ENCODE measurements at places on chromosomes 2 and 18. TPM values are rescaled to one million over a fixed set of nuclear protein-coding genes. Genes with fewer than 3 reads are reported as not detected.

GRCh38 chr2:20438334-20439192 is 8.3 kb upstream of the RHOB start:
- peaks cover 20% of the 10 kb centered on the region for H3K36me3 ChIP-seq
- peak overlapping the region; percentile 55 for H3K27ac ChIP-seq
- peak overlapping the region; percentile 35 for H3K4me3 ChIP-seq
- peaks cover 18% of the 10 kb centered on the region for H3K4me1 ChIP-seq
- peak; percentile 49 for DNase-seq

DNA sequence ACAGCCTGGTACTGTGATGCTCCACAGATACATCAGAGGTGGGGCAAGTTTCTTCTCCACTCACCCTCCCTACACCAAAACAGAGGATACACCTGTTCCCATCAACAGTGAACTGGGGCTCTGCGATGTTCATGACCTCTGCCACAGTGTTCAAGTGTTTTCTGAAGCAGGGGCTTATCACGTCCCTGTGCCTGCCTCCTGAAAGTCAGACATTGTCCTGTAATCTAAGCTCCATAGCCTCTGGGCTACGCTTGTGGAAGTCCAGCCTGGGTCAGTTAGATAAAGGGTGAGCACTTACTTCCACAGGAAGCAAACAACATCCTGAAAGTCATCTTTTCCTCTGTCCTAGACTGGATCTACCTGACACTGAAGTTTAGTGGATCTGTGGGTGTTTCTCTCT is 20.2 kb upstream of the MRO start:
- no peaks in the 10 kb centered on the region for H3K27me3 ChIP-seq
- H3K4me3 ChIP-seq, result no peak overlapping the region
- no peaks in the 10 kb centered on the region for H3K36me3 ChIP-seq
- H3K27ac ChIP-seq, result no peak overlapping the region
- no peak for DNase-seq

DNA sequence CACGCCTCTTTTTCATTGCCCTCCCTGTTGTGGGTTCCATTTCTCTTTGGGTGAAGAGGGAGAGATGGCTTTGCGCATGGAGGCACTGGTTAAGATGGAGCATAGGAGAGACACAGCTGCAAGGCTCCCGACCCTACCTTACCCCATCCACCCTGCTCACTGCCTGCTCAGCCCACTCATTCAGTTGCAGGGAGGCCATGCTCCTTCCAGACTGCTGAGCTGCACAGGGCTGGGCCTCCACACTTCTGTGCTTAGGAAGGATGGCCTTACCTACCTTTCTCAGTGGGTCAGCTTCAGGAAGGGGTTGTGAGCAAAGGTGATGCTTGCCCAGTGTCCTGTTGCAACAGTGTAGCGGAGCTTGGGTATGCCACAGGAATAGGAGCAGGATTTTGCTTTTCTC is 127.8 kb downstream of the CTIF start:
- peaks cover 34% of the 10 kb centered on the region for H3K4me1 ChIP-seq
- peaks cover 10% of the 10 kb centered on the region for H3K36me3 ChIP-seq
- no peaks in the 10 kb centered on the region for H3K27me3 ChIP-seq
- no peak for DNase-seq

DNA sequence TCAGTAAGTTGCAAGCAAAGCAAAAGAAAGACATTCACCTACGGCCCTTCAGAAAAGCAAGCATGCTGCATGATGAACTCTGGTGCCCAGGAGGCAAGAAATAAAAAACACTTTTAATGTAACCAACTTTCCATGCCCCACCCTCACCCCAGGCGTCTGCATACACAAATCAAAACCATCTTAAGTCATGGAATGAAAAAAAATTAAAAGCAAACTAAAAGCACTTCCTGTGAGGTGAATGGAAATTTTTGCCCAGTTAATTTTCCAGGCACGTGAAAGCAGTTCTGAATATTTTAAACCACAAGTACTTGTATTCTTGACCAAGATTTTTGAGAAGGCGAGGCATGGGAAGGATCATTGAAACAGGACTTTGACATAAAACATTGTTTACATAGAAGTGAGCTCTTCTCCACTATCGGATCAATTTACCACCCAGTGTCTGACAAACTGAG is 2.5 kb upstream of the ICOS start:
- no peak overlapping the region for H3K27ac ChIP-seq
- no peak for DNase-seq
- no peak overlapping the region for H3K4me3 ChIP-seq
- no peaks in the 10 kb centered on the region for H3K4me1 ChIP-seq

DNA sequence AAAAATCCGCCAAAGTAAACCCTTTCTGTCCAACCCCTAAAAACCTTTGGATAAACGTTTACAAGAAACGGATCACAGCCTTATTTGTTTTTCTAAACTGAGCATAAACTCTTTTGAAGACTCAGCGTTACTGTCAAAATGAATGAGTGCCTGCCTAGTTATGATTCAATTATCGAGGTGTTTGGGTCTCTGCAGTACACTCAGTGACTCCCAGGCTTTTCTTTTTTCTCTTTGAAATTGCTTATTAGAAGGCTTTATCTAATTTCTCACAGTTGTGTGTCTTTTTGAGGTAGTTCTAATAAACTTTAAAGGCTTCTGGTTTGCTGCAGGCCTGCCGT is 663 bp downstream of the RHBDD1 start:
- no peaks in the 10 kb centered on the region for H3K27me3 ChIP-seq
- H3K4me1 ChIP-seq, result peaks cover 18% of the 10 kb centered on the region
- DNase-seq, result no peak

- H3K4me1 ChIP-seq, result peaks cover 23% of the 10 kb centered on the region
- H3K27me3 ChIP-seq, result no peaks in the 10 kb centered on the region
- H3K4me3 ChIP-seq, result no peak overlapping the region
- no peak for DNase-seq
- no peaks in the 10 kb centered on the region for H3K36me3 ChIP-seq
- H3K27ac ChIP-seq, result no peak overlapping the region
Observed at GRCh38 chr2:41940745-41941063, 107.1 kb upstream of the PKDCC start.

GRCh38 chr2:205720451-205720902 is 38.2 kb downstream of the NRP2 start:
- H3K36me3 ChIP-seq, result no peaks in the 10 kb centered on the region
- DNase-seq, result no peak
- no peaks in the 10 kb centered on the region for H3K4me1 ChIP-seq
- H3K27me3 ChIP-seq, result no peaks in the 10 kb centered on the region

- no peak overlapping the region for H3K27ac ChIP-seq
- no peaks in the 10 kb centered on the region for H3K36me3 ChIP-seq
- DNase-seq, result no peak
Observed at GRCh38 chr2:159539701-159540100, 76.6 kb downstream of the BAZ2B start.

GRCh38 chr2:11239147-11239546 is 83.9 kb downstream of the SLC66A3 start:
- H3K27me3 ChIP-seq, result no peaks in the 10 kb centered on the region
- no peak overlapping the region for H3K27ac ChIP-seq
- H3K36me3 ChIP-seq, result no peaks in the 10 kb centered on the region
- no peak overlapping the region for H3K4me3 ChIP-seq
- no peak for DNase-seq

GRCh38 chr2:39996653-39997080 is 217.6 kb upstream of the THUMPD2 start:
- no peaks in the 10 kb centered on the region for H3K27me3 ChIP-seq
- H3K4me3 ChIP-seq, result no peak overlapping the region
- peak overlapping the region; percentile 40 for H3K27ac ChIP-seq
- DNase-seq, result peak; percentile 12

- DNase-seq, result no peak
- H3K36me3 ChIP-seq, result peaks cover 20% of the 10 kb centered on the region
- no peak overlapping the region for H3K4me3 ChIP-seq
- H3K4me1 ChIP-seq, result peaks cover 8% of the 10 kb centered on the region
Observed at GRCh38 chr2:74893332-74893731, 59.4 kb downstream of the HK2 start.

DNA sequence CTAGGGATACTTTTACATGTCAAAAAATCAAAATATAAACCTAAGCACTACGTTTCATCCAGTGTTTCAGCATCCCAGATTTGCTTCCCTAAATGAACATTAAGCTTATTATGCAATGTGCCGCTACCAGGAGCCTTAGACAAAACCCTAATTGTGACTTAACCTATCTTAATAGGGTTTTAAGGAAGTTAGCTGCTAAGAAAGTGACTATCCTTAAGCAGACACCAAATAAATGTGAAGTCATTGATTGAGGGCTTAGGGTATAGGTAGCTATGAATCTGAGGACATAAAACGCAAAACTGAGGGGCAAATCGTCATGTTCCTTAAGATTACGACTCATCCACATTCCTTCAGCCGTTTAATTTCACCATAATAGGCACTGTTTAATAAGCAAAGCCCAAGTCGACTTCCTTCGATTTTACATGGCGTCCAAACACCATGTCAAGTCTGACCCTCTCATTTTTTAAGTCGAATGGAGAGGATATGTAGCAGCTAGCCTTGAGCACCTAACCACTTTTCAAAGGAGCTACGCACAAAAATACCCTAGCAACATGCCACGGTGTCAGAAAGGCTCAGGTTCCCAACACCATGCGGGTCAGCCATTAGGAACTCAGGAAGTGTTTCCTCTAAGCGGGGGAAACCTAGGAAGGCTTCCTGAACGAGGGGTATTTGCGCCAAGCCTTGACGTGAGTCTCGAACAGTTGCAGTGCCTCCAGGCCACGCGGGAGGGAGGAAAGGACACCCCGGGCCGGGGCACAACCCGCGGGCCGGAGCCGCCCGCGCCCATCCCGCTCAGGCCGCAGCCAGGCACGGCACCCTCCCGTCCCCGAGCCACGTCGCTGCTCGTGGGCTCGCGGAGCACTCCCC is 1.0 kb downstream of the HDLBP start:
- H3K27ac ChIP-seq, result peak overlapping the region; percentile 100
- peaks cover 55% of the 10 kb centered on the region for H3K4me1 ChIP-seq
- H3K27me3 ChIP-seq, result no peaks in the 10 kb centered on the region
- peak overlapping the region; percentile 97 for H3K4me3 ChIP-seq

DNA sequence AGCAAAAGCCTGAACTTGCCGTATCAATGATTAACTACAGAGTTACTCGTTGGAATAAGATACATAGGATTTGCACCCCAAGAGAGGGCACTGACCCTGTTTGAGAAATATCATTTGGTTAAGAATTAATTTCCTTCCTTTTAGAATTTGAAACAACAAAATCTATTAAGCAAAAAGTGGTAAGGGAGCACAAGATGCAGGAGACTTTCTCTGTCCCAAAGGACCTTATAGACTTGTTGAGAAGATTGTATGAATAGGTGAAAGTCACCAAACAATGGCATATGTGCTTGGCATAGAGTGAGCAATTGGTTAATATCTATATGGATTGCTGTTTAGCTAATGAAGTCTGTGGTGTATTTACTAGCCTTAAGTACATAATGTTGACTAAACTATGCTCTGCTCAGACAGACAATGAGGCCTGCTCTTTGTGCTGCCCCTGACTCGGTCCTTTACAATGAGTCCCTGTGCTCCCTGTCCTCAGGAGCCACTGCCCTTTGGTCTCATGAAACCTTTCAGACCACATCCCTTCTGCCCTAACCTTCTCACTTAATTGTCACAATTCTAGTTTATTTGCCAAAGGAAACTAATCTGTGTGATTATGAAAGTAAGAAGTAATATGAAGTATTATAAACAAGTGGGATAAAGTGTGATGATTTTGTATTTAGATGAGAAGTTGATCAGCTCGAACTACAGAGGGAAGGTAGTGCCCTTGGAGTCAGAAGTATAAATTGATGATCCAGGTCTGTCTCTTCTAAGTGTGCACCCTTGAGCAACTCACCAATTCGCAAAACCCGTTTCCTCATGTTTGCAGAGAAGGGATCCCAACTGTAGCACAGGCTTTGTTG is 21.2 kb upstream of the HNMT start:
- H3K4me3 ChIP-seq, result peak overlapping the region; percentile 8
- no peaks in the 10 kb centered on the region for H3K27me3 ChIP-seq
- peak overlapping the region; percentile 56 for H3K27ac ChIP-seq
- no peaks in the 10 kb centered on the region for H3K36me3 ChIP-seq
- DNase-seq, result no peak

- H3K4me3 ChIP-seq, result no peak overlapping the region
- no peak for DNase-seq
- H3K27ac ChIP-seq, result no peak overlapping the region
- H3K4me1 ChIP-seq, result no peaks in the 10 kb centered on the region
- H3K36me3 ChIP-seq, result no peaks in the 10 kb centered on the region
- H3K27me3 ChIP-seq, result no peaks in the 10 kb centered on the region
Observed at GRCh38 chr2:33946193-33946592, 347.1 kb upstream of the FAM98A start.

DNA sequence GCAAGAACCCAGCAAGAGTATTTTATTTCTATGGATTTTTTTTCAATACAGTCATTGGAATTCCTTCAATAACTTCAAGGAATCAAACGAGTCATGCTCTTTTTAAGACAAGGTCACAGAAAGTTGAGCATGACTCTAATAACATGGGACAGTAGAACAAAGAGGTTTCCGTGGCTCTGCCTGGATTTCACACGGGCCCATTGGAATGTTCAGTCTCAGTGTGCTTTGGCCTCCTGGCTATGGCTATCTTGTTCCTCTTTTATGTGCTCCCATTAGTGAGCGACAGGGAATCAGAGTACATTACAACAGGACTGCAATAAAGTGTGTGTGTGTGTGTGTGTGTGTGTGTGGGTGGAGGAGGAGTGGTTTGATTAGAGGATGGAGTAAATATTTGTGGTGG is 312.4 kb downstream of the DCC start:
- H3K4me3 ChIP-seq, result no peak overlapping the region
- peaks cover 23% of the 10 kb centered on the region for H3K27me3 ChIP-seq
- no peak for DNase-seq
- H3K27ac ChIP-seq, result no peak overlapping the region
- H3K36me3 ChIP-seq, result no peaks in the 10 kb centered on the region

DNA sequence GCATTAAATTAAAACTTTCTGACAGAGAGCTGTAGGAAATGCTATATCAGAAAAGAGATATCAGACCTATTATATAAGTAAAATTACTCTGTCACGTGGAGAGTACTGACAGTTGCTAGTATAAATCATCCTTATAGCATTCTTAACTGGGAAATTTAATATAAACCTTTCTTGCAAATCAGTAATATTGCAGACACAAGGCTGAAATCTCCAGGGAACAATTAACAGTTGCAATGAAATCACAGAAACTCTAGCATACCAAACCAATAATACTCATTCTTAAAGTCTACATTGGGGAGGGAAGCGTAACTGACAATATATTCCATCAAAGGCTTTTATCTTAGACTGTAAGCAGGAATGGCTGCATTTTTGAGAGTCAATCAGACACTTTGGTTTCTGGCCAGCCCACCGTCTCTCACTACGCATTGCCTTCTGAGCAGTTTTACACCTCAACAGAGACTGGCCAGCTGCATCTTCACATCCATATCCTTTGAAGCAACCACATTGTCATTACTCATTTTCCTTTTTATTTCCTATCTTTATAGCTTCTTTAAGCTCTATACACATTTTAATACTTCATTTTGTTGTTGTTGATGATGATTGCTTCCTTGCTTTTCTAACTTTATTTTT is 536.0 kb upstream of the CDH2 start:
- no peak overlapping the region for H3K4me3 ChIP-seq
- H3K36me3 ChIP-seq, result no peaks in the 10 kb centered on the region
- H3K4me1 ChIP-seq, result no peaks in the 10 kb centered on the region
- no peak for DNase-seq

GRCh38 chr2:136019306-136019705 is 33.9 kb upstream of the DARS1 start:
- no peak overlapping the region for H3K4me3 ChIP-seq
- H3K27ac ChIP-seq, result no peak overlapping the region
- H3K4me1 ChIP-seq, result peaks cover 25% of the 10 kb centered on the region
- H3K27me3 ChIP-seq, result no peaks in the 10 kb centered on the region
- DNase-seq, result no peak

DYNAP gene
- not detected for total RNA-seq

AMER3 gene
- total RNA-seq, result not detected

Data from Calu3 (cell line).